ENCODE measurements at places on chromosomes 3 and 15.

- no peak for DNase-seq
Measured at GRCh38 chr15:81002009-81002330, 1.2 kb downstream of the TLNRD1 start.

- no peak for DNase-seq
Measured at GRCh38 chr3:188589071-188589470, 435.1 kb downstream of the LPP start.

GRCh38 chr3:123552095-123552714, 32.6 kb downstream of the HACD2 start:
- no peak for DNase-seq

- no peak for DNase-seq
Measured at GRCh38 chr3:145422556-145422955, 738.4 kb downstream of the PLOD2 start.

- DNase-seq: no peak
Measured at GRCh38 chr3:176431038-176431418, 766.3 kb downstream of the TBL1XR1 start.

GRCh38 chr3:42024591-42025351, 62.9 kb upstream of the ULK4 start:
- no peak for DNase-seq

Measured in cortex of kidney (tissue), 1 donor.